Fibroblast of the conjunctiva (primary cell): ENCODE measurements at places on chromosomes 13 and 19.

- DNase-seq: no peak
These were observed 15.8 kb downstream of the NDUFB7 start for GRCh38 chr19:14555918-14556661.

DNA sequence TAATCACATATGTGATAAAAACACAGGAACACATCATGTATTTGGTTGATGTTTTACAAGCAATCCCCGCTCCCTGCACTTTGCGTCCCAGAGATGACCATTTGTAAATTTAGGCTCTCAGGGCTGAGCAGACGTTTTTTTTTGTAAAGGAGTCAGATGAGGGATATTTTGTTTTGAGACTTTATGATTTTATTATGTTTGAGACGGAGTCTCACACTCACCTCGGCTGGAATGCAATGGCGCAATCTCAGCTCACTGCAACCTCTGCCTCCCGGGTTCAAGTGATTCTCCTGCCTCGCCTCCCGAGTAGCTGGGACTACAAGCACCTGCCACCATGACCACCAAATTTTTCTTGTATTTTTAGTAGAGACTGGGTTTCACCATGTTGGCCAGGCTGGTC is 1.4 kb downstream of the TLE6 start:
- DNase-seq: no peak

DNA sequence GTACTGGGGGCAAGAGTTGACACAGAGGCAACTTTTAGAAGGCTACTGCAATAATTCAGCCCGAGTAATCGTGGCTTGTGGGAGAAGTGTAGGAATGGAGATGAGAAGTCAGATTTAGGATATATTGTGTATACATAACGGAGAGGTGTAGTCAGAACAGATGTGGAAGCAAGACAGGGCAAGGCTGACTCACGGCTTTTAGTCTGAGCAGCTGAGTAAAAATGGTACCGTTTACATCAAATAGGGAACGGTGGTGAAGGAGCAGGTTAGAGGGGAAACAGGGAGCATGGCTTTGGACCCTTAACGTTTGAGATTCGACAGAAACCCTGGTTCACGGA is 796 bp upstream of the LSM14A start:
- peak; percentile 27 for DNase-seq

- peak; percentile 94 for DNase-seq
These were observed 85.7 kb downstream of the NUFIP1 start for GRCh38 chr13:44903574-44903985.

- DNase-seq: no peak
These were observed 4.3 kb upstream of the ACP5 start for GRCh38 chr19:11581740-11582139.

DNA sequence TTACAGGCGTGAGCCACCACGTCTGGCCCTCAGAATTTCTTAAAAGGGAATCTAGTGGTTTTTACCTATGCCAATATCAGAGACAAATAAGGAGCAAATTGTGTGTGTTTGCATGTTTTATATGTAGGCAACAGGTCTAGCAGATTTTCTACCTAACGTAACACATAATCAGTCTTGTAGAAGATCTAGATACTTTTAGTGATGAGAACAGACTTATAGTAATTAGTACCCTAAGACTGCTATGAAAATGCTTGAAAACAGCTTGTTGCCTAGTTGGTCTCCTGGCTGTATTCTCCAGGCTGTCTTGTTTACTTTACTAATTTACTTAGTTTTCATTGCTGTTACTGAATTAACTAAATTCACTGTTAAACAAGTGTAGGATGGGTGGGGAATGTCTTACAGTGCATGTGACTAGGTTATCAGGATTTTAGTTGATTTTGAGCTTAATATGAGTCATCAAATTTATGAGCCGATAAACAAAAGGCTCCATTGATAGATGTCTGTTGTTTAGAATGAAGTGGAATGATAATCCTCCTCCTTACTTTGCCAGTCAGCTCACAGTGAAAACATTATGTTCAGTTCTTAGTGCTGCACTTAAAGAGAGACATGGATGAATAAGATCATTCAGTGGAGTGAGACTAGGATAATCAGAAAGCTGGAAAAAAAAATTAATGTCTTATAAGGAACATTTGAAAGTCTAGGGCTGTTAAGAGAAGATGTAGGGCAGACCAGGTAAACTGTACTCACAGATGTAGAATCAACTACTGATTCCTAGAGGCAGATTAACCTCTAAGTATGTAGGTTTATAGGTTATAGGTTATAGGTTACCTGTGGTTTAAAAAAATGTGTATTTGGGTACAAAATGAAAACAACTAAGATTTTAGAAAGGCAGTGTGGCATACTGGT is 22.4 kb downstream of the GTF2F2 start:
- DNase-seq: no peak

GRCh38 chr19:1822210-1822609 is 10.1 kb upstream of the ATP8B3 start:
- no peak for DNase-seq

- DNase-seq: no peak
These were observed 15.4 kb downstream of the RB1 start for GRCh38 chr13:48318821-48319511.

DNA sequence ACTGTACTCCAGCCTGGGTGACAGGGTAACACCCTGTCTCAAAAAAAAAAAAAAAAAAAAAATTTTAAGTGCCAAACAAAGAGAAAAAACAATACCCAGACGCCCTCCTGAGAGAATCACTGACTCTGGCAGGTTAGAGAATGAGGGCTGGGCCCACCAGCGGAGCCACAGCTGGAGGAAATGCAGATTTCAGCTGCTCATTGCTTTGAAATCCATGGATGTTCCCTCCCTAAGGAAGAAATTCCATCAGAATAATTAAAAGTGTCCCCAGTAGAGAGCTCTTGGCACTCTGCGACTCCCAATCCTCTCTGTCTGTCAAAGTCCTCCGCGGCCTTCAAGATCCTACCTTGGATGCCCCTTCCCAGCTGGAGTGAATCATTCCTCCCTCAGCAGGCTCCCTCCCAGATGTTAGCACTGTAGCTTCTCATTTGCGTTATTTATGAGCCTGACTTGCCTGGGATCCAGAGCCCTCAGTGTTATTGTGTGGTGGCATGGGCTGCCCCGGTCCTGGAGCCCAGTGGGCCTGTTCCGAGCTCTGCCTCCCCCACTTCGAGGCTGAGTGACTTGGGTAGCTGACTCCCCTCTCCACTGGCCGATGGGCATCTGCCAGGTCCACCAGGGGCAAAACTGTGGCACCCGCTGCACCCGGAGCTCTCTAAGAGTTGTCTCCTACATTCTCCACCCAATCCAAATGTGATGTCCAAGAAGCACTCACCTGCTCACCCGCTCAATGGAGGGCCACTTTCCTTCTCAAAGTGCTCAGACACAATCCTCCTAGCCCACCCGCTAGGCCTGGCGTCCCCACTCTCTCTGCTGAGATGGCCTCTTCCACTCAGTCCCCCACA is 47.0 kb downstream of the SERP2 start:
- no peak for DNase-seq

- DNase-seq: no peak
These were observed 11.6 kb upstream of the SAMD1 start for GRCh38 chr19:14102102-14102696.

- no peak for DNase-seq
These were observed 26.5 kb downstream of the GPR18 start for GRCh38 chr13:99231721-99232120.
